ENCODE measurements at places on chromosomes 3 and 15.

GRCh38 chr3:51953445-51953844 is 1.7 kb upstream of the GPR62 start:
- DNase-seq = no peak

DNA sequence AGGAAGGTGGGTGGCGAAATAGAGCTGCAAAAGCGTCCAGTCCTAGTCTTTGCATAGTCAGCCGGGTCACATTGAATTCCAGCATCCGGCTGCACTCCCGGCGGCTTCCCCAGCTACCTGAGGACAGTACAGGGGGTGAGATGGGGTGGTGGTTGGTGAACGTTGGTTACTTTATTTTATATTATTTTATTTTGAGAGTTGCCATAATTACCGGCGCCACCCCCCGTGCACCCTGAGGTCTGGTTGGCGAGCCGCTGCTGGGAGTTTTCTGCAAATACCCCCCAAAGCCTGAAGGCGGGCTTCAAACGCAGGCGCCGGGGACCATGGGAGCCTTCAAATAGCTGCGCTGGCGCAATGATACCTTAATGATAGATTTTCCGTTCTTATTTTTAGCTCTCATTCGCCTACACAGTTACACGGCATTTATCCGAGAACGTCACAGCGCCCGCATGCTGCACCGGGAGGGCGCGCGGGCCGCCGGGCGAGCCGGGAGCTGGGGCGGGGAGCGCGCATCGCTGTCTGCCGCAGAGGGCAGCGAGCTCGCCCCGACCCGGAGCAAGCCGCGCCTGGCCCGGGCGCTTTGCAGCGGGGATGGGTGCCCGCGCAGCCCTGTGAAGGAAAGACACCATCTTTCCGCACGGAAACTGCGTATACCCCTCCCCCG is 756 bp upstream of the RASGRF1 start:
- no peak for DNase-seq

DNA sequence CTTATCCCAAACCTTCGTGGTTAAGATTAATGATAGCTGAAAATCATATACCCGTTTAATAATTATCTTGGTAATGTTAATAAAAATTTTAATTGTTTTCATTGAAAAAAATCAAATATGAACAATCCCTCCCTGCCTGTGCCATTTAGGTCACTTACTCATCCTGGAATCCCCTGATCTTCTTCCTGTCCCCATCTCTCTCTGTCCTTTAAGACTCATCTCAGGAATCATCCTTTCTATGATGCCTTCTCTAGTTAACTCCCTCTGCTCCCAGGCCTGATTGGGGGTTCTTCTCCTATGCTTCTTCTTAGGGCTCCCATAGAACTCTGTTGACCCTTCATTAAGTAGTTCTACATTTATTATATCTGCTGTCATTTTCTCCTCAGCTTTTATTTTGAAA is 91.6 kb downstream of the MBNL1 start:
- no peak for DNase-seq

DNA sequence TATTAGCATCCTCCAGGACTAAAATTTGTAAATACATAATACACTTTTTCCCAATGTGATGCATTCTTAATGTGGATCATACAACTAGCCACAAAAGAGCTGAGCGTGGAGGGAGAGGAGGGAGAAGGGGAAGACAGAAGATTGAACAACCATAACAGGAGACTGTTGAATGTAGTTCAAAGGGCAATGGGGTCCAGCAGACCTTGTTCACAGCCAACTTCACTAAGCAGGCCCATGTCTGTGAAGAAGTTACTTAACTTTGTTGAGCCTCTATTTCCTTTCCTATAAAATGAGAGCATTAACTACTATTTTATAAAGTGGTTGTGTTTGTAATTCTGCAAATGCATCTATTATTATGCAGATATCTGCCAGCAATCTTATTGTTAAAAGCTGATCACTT is 13.3 kb downstream of the NCEH1 start:
- no peak for DNase-seq

GRCh38 chr15:22904736-22905135 is 66.3 kb downstream of the NIPA2 start:
- DNase-seq = no peak

DNA sequence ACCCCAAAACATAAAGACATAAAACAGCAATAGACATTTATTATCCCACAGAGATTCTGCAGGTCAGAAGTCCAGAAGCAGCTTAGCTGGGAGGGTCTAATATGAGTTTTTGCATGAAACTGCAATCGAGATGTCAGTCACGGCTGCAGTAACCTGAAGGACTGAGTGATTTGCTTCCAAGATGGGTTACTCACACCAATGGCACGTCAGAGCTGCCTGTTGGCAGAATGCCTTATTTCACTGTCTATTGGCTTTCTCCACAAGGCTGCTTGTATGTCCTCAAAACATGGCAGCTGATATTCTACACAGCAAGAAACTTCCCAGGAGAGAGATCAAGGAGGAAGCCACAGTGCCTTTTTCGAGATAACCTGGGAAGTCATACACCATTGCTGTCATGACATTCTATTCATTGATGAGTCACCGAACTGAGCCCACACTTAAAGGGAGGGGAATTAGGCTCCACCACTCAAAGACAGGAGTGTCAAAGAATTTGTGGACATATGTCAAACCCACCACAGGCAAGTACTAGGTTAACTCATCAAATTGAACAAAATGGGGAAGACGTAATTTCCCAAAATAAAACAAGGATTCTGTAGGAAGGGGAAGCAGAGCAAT is 122.2 kb downstream of the SYNPR start:
- DNase-seq = no peak

DNA sequence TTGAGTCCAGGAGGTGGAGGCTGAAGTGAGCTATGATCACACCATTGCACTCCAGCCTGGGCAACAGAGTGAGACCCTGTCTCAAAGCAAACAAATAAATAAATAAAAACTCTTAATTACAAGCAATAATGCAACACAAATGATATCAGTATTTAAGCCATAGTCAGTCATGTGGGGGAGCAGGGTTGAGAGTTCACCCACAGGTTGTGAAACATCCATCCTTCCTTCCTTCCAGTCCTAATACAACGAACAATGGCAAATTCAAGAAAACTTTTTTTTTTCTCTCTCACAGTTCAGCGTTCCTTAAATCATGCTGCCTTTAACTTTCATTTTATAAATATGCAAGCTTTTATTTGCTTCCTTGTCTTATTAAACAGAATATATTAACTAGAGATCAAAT is 24.1 kb downstream of the ZNF592 start:
- no peak for DNase-seq

- no peak for DNase-seq
Observed at GRCh38 chr3:110579840-110580550, 491.6 kb upstream of the NECTIN3 start.

- DNase-seq = no peak
Observed at GRCh38 chr15:81940467-81941451, 105.1 kb downstream of the MEX3B start.

DNA sequence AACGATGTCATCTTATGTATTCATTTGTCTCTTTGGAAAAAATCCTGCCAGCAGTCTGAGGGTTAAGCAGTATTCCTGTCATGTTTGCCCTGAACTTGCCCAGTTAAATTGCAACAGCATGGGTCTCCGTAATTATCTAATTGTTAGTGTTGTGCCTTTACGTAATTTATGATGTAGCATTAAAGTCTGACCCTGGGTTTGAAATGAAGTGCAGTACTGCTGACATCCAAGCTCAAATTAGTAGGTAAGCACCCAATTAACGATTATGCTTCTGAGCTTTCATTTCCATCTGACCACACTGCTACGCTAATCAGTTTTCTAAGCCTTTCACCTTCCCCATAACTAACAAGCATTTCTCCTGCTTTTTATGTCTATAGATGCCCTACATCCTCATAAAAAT is 241.8 kb downstream of the ARRDC4 start:
- DNase-seq = no peak

- no peak for DNase-seq
Observed at GRCh38 chr15:56460071-56460470, 4.9 kb downstream of the MNS1 start.

GRCh38 chr15:41981371-41982132 is 9.2 kb upstream of the EHD4 start:
- DNase-seq = no peak

DNA sequence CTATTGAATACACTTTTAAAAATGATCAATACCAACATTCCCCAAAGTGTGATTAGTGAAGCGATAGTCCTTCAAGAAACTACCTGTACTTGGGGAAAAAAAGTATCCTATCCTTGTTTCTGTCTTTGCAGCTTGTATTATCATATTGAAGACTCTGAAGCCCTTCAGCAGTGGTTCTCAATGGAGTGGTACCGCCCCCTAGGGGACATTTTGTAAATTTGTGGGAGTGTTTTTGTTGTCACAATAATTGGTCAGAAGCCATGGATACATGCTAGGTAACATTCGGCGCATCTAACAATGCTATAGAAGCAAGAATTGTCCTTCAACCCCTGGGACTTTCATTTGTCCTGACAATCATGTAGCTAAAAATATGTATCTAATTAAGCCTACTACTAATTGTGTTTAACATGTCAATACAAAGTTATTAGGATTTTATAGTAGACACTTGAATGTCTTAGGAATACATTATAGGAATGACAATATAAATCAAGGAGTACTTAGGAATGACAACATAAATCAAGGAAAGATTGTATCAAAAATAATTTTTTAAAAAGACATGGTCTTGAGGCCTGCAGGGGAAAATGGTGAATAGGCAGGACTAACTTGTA is 53.7 kb downstream of the NMD3 start:
- no peak for DNase-seq

DNA sequence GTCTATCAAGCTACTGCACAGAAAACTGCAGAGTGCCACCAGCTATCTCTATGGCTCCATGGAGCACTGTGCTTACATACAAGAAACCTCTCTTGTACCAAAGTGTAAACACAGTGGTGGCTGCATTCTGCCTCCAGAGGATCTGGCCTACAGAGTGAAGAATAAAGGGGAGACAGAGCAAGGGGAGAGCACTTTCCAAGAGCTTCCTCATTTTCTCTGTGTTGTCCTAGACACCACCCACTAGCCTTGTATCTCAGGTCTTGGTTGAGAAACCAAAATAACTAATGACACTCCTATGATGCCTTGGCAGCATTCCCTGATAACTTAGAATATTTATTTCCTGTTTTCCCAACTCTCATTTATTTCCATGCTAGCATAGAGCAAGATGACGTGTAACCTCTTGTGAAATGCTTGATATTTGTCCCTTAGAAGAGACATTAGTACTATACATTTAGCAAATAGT is 56.9 kb upstream of the PHLDB2 start:
- no peak for DNase-seq

GRCh38 chr3:85005946-85006345 is 47.2 kb downstream of the CADM2 start:
- no peak for DNase-seq

DNA sequence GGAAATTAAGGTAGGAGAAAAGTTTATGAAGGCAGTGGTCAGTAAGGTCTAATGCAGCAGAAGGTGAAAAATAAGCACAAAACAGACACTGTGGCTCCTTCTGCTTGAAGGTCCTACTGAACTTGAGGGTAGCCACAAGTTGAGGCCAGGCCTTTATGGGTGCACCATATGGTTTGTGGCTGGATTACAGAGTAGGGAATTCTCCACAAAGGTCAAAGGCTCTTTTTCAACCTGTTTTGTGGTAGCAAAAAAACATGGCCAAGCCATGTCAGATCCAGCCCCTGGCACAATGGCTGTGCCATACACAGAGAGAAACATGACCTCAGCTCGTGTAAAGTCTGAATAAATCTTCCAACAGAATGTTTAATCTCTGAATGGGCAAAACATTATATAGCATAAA is 214.0 kb downstream of the SATB1 start:
- no peak for DNase-seq

- no peak for DNase-seq
Observed at GRCh38 chr3:180116658-180117057, 79.9 kb upstream of the PEX5L start.

GRCh38 chr15:100060276-100060926 is 281.4 kb downstream of the ADAMTS17 start:
- no peak for DNase-seq

DNA sequence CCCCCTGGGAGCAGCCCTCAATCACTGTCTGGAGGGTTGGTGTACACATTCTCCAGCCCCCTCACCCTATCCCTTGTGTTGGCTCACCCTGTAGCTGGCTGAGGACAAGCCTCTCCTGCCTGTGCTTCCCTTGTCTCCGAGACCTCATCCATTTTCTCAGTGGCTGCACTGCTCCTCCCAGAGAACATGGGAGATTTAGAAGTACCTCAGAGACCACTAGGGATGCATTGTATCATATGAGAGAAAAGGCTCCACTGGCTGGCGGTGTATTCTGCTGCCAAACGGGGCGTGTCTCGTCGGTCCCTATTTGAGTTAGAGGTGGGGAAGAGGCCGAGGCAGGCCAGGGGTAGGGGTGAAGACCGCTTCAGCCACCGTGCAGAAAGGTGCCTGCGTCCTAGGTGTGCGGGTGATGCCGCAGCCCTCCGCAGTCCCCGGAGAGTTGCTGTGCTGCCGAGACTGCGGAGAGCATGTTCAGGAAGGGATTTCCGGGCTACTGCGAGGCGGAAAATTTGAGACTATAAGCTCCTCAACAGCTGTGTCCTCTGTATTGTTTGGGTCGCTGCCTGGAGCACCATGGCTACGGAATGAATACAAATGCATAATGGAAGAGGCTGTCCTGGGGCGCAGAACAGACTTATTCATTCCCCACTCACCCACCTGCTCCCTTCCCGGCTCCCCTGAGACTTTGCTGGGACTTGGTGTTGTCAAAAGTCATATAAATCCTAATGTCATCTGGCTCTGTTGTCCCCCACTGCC is 43.8 kb downstream of the SPSB4 start:
- DNase-seq = no peak

GRCh38 chr3:41881233-41881821 is 80.6 kb downstream of the ULK4 start:
- no peak for DNase-seq

- no peak for DNase-seq
Observed at GRCh38 chr3:122691195-122691594, 10.6 kb downstream of the PARP14 start.

GRCh38 chr15:101579631-101580163 is 72.5 kb downstream of the TM2D3 start:
- DNase-seq = no peak

- no peak for DNase-seq
Observed at GRCh38 chr3:81651139-81651538, 110.3 kb downstream of the GBE1 start.

- DNase-seq = no peak
Observed at GRCh38 chr3:194220901-194221326, 85.0 kb downstream of the HES1 start.

DNA sequence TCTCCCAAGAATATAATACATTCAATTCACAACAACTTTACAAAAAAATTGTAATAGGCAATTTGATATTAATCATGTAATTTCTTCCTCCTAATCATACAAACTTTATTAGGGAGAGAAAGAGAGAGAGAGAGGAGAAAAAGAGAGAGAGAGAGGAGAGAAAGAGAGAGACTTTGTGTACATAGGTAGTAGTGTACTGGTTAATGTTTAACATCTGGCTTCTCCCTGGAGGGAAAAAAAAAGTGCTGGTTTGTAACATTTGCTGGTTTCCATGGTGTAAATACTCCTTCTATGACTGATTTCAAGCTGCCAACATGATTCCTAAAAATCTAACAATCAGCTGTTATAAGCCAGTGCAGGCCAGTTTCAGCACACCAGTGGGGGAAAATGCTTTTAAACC is 98.0 kb upstream of the ARHGEF26 start:
- no peak for DNase-seq

Measured in stimulated activated CD4-positive, alpha-beta T cell treated with anti-CD3 and anti-CD28 coated beads, Interleukin-12 subunit alpha, Interleukin-12 subunit beta, amount 100 ng/mL, for 4 hours (primary cell).